ENCODE measurements at places on chromosomes 12 and 14.
A peak's percentile ranks its signal among the peaks of the same experiment; 100 is the strongest.

DNA sequence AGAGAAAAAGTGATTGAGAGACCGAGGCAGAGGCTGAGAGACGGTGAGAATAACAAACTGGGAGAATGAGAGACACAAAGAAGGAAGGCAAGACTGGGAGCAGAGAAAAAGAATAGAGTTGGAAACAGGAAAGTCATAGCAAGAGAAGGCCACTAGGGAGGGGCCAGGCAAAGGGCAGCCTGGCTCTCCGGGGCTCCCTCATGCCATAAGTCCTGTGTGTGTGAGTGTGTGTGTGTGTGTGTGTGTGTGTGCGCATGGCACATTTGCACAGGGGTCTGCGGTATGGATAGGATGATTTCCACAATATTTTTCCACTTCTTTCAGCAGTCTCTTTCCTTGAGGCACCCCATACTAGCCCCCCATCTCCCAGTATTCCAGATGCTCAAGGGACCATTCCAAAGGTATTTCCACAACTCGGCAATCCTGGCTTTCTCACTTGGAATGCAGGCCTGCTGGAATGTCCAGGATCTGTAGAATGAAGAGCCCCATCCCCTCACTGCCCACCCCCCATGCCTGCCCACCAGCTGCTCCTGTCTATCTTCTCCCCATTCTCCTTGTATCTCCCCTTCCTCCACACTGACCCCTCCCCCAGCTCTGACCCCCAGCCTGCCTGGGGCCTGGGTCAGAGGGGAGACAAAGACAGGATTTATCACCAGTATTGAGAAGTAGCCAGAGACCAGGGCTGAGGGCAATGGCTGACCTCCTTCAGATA is 9.0 kb downstream of the GPR84 start:
- no peak for DNase-seq

DNA sequence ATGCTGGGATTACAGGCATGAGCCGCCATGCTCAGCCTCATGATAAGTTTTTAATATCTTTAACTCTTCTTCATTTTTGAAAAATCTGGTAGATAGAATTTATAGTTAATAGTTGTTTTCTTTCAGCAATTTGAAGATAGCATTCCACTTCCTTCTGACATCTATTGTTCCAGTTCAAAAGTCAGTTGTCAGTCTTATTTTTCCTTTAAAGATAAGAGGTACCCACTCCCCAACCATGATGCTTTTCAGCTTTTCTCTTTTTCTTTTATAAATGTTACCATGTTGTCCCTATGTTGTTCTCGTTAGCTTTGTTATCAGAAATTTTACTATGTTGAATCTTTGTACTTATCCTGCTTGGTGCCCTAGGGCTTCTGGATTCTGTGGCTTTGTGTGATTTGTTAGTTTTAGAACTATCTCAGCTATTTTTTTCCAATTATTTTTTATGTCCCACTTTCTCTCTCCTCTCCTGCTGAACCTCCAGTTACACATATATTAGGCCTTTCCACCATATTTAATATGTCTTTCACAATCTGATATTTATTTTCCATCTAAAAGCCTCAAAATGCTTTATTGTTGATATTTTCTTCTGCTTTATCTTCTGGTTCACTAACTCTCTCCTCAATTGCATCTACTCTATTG is 181.6 kb upstream of the FOXN3 start:
- no peak for DNase-seq

- DNase-seq: no peak
Measured at GRCh38 chr12:56118688-56119357, 757 bp downstream of the ZC3H10 start.

GRCh38 chr14:94081386-94081820 is 293 bp downstream of the IFI27L1 start:
- DNase-seq: no peak

- DNase-seq: no peak
Measured at GRCh38 chr12:67716817-67717216, 68.3 kb downstream of the DYRK2 start.

- no peak for DNase-seq
Measured at GRCh38 chr12:20132818-20133217, 235.5 kb upstream of the PDE3A start.

- no peak for DNase-seq
Measured at GRCh38 chr12:3302401-3303041, 188.5 kb upstream of the PRMT8 start.

DNA sequence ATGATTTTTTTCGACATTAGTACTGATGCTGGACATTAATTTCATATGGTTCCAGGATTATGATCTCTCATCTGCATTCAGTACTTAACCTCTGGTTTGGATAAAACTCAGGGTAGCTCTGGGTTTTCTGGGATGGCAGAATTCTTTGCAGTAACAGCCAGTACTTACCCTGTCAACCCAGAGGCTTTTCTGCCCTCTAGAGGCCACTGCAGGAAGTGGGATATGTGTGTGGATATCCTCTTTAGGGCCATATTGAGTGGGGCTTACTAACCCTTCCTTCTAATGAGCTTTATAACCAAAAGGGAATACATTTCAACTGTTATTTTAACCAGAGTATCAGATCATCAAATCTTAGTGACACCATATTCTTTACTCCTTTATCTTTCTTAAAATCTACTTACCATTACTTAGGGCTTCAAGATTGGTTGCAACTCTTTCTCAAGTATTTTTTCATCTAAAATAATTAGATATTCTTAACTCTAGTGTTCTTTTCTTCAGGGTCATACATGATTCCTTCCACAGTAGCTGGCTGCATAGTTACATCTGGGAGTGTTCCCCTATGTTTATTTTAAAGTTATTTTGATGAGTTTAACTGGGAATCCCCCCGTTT is 488.0 kb upstream of the STXBP6 start:
- no peak for DNase-seq

GRCh38 chr14:97695456-97695981 is 898.3 kb downstream of the VRK1 start:
- no peak for DNase-seq

GRCh38 chr14:22513066-22513812 is 75.8 kb downstream of the DAD1 start:
- DNase-seq: no peak

- no peak for DNase-seq
Measured at GRCh38 chr14:87049950-87050349, 943.0 kb downstream of the GALC start.

GRCh38 chr14:52304248-52304904 is 9.7 kb upstream of the PTGER2 start:
- no peak for DNase-seq

GRCh38 chr12:90936230-90937005 is 18.6 kb downstream of the CCER1 start:
- DNase-seq: no peak

GRCh38 chr12:4277857-4278256 is 4.3 kb downstream of the CCND2 start:
- DNase-seq: no peak

DNA sequence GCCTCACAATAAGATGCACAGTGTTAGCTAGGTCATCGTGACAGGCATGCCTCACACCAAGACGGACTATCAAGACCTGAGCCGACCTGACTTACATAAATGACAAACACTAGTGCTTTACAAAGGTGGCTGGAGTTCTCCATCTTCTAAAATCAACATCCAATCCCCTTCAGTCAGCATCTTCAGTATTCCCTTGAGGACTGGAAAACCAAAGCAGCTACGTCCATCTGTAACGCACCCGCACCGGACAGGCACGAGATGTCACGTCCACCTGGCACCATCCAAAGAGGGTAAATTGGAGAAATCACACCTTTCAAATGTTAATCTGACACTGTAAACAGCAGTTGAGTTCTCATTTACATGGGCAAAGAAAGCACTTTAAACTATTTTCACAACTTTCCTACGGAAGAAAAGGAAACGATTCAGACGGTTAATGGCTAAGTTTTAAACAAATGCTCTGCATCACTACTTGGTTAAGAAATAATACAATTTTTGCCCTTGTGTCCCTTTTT is 130.2 kb downstream of the PRICKLE1 start:
- no peak for DNase-seq

- DNase-seq: peak; percentile 34
Measured at GRCh38 chr12:49349266-49349665, 2.6 kb downstream of the DNAJC22 start.

DNA sequence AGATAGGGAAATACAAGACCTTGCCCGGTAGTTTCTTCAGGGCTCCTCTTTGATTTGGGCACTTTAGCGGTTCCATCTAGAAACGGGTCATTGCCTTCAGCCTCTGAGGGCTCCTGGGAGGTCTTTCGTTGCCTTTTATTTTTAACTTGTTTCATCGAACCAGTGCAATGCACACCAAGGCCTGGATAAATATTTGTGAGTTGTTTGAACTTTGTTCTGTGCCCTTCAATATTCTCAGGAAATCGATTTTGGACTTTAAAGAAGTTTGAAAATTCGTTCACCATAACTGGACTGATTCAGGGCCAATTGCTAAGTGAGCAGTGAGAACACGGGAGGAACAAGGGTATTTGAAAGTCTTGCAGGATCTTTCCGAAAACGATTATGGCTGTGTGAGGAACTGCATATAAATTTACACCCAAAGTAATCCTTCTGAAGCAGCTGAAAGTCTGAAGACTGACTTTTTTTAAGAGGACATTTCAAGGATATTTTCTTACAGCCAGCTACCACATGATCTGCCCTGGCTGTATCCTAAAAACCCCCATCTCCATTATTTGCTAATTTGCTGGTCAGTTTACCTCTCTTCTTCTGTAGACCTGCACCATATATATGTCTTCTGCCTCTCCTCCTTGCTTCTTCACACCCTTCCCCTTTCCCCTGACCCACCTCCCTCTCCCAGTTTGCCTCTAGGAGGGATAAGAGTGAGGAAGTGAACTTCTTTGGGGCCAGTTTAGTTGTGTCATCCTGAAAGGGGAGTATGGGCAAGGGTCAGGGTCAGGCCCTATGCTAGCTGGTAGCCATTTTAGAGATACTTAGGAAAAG is 8.0 kb downstream of the DUSP6 start:
- no peak for DNase-seq

DNA sequence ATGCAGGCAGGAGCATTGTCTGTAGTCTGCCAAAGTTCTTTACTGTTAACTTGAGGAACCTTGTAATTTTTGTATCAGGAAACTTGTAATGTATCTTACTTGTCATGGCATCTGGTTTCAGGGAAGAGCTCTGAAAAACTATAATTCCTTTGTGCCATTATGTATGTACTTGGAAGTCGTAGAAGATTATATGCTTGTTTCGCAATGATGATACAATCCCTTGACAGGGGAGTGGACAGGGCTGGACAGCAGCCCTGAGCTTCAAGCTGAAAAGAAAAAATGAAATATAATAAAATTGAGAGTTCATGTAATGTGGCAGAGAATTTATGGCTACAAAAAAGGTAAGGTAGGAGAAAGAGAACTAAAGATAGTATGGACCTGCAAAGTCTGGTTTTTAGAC is 7.4 kb upstream of the DLGAP5 start:
- no peak for DNase-seq

GRCh38 chr14:70448633-70449340 is 3.2 kb upstream of the ADAM21 start:
- no peak for DNase-seq

GRCh38 chr12:67925077-67925476 is 64.2 kb upstream of the IFNG-AS1 start:
- no peak for DNase-seq

- DNase-seq: no peak
Measured at GRCh38 chr12:6311822-6312528, 1.5 kb downstream of the PLEKHG6 start.

DNA sequence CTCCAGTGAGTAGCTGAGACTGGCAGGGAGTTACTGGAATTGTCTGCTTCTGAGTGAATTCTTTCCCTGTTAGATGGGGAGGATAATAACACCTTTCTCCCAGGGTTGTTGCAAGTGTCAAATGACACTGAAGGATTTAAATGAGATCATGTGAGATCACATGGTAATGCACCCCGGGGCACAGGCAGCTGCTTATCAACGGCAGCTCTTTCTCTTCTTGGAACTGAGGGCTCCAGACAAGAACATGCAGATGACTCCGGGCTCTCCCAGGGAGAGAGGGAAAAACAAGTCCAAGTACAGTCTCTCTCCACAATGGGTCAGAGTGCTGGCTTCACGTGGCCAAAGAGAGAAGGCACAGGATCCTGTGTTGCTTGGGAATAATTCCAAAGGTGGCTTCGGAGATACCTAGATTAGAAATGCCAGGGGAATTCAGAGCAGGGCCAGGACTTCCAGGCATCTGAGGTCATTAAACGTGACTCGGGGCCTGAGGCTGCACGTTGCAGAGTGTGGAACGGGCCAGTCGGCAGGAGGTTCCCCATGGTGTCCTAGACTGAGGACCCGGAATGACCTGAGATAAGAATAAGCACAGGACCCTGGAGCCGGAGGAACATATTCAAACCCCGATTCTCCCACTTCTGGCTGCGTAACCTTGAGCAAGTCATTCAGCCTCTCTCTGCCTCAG is 109.2 kb downstream of the PRMT8 start:
- DNase-seq: no peak

GRCh38 chr12:80717856-80718255 is 1.1 kb downstream of the MYF5 start:
- no peak for DNase-seq

DNA sequence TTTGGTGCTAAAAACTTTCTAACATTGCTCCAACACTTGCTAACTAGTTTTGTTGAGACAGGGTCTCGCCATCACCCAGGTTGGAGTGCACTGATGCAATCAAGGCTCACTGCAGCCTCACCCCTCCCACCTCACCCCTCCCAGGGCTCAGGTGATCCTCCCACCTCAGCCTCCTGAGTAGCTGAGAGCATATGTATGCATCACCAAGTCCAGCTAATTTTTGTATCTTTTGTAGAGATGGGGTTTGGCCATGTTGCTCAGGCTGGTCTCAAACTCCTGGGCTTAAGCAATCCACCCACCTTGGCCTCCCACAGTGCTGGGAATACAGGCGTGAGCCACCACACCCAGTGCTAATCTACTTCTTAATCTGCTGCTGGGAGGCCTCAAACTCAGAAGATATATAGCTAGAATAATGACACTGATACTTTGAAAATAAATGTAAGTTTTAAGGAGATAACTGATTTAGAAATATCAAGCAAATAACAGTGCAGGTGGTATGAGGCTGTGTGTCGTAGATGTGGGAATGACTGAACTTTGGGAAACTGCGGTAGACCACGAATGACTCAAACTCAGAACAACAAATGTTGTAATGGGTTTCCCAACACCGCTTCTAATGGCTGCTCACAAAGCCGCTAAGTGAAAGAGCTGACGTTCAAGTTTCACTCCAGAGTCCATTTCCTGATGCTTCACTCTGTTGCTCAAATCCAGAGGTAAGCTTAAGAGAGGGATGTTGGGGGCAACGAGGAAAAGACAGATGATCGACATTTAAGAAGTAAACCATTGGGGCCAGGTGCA is 10.0 kb downstream of the TMCC3 start:
- no peak for DNase-seq

- DNase-seq: no peak
Measured at GRCh38 chr14:91118511-91119068, 4.7 kb downstream of the DGLUCY start.

GRCh38 chr12:95796982-95797289 is 6.4 kb upstream of the NTN4 start:
- no peak for DNase-seq

- no peak for DNase-seq
Measured at GRCh38 chr12:68633614-68634558, 23.2 kb downstream of the RAP1B start.

Data from right cardiac atrium (tissue), 5 donors.